Epithelial cell of esophagus (primary cell): ENCODE measurements at places on chromosomes 7 and 10.

- DNase-seq = no peak
These were observed 8.4 kb downstream of the RHEB start for GRCh38 chr7:151511270-151511669.

GRCh38 chr7:66464059-66464458 lies 164.6 kb upstream of the KCTD7 start:
- DNase-seq = no peak

DNA sequence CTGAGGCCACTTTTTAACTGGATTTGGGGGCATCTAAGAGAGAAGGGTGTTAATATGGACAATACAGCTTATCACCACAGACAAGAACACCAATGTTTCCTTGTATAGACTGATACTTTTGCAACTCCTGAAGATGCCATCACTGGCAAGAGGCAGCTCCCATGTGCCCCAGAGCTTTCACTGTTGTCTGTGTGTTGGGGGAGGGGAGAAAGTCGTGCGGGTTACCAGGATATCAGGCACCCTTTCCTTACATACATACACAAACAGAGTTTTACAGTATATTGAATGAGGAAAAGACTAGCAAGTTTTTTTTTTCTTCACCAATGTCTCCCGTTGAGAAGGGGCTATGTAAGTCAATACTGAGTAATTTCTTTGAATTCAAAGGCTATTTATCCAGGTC lies 4.1 kb upstream of the DLX6 start:
- DNase-seq = no peak

DNA sequence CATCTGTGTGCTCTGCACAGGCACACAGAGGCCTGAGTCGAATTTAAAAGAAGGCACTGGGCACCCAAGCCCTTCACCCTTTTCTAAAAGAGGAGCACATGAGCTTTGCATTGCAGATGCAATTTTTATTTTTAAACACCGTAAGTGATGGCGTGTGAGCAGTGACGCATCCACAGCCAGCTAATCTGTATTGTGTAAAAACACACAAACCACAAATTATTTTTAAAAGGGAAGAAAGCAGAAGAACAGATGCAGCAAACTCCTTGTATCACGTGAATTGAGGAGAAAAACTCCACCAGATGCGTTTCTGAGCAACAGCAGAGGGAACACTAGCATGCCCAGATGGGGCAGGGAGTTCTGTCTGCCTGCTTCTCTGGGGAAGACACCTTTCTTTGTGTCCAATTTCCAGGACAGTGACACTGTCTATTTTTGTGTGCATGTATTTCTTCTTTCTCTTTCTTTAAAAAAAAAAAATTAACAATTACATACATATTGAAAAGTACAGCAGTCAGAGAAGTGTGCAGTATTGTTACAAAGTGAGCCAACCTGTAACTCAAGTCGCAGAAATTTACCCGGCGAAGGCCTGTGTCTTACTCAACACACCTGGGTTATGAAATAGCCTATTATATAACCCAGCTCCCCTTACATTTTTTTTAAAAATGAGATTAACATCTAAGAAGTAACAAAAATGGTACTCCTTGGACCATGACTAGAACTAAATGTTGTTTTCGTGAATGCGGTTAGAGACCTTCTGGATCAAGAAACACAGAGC lies 39.2 kb downstream of the EEPD1 start:
- DNase-seq = peak; percentile 47

GRCh38 chr10:101831169-101831811 lies 12.3 kb downstream of the KCNIP2 start:
- no peak for DNase-seq

- DNase-seq = no peak
These were observed 311.6 kb downstream of the CCDC3 start for GRCh38 chr10:12689893-12690292.

GRCh38 chr10:71333129-71333887 lies 14.2 kb downstream of the SLC29A3 start:
- DNase-seq = peak; percentile 91

- peak; percentile 82 for DNase-seq
These were observed 100.2 kb downstream of the ATXN7L1 start for GRCh38 chr7:105776068-105776790.

DNA sequence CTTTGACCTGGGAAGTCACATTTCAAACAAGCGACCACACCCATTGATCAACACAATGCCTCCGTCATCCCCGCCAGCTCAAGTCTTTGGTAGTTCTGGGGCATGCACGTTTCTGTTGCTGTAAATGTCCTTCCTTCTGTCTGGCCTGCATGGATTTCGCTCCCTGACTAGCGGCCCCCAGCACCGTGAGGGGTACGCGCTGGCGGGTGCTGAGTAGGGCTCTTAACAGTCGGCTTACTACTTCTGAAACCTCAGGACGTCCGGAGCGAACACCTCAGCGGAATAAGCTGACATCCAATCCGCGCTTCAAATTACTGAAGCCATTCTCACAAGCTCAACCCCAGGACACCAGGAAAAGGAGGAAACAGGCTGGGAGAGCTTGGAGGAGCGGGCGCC lies 505 bp downstream of the NUDCD3 start:
- peak; percentile 63 for DNase-seq

DNA sequence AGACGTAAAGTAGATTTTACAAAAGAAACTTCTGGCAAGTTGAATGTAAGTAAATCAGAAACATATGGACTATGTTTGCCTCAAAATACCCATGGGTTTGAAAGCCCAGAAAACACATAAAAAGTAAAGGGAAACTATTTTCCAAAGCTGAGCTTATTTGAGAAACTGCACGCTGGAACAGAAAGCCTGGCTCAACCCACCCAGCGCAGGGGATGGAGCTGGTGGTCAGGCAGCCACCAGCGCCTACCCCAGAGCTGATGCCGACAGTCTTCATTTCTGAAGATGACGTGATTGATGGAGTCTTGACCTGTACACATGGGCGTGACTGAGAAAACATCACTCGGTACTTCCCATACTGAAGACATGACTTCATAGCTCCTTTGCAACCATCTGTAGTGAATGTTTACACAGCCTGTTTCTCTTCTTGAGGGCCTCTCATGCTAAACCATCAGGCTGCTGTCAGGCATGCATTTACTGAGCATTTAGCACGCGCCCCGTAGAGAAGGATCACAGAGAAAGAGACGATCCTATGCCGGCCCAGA lies 232.6 kb upstream of the AUTS2 start:
- no peak for DNase-seq

GRCh38 chr10:68560943-68561864 lies 1.1 kb downstream of the TET1 start:
- peak; percentile 14 for DNase-seq

- DNase-seq = peak; percentile 61
These were observed 45.9 kb downstream of the DOCK4 start for GRCh38 chr7:112160130-112160770.

- DNase-seq = no peak
These were observed 21.8 kb upstream of the INPP5F start for GRCh38 chr10:119703903-119704508.

- no peak for DNase-seq
These were observed 18.1 kb upstream of the ABCB5 start for GRCh38 chr7:20597339-20597738.

- peak; percentile 78 for DNase-seq
These were observed 160.6 kb downstream of the KLF6 start for GRCh38 chr10:3624367-3624766.

GRCh38 chr10:20765066-20765465 lies 132.0 kb downstream of the NEBL start:
- no peak for DNase-seq

GRCh38 chr10:101228966-101229265 lies 347 bp downstream of the LBX1 start:
- no peak for DNase-seq

GRCh38 chr7:79216236-79216635 lies 237.2 kb downstream of the MAGI2 start:
- DNase-seq = no peak

GRCh38 chr10:59847326-59847725 lies 59.0 kb downstream of the CCDC6 start:
- no peak for DNase-seq

- no peak for DNase-seq
These were observed 587 bp downstream of the HOXA10 start for GRCh38 chr7:27173511-27173955.

GRCh38 chr7:43652364-43652763 lies 69.5 kb downstream of the STK17A start:
- no peak for DNase-seq

DNA sequence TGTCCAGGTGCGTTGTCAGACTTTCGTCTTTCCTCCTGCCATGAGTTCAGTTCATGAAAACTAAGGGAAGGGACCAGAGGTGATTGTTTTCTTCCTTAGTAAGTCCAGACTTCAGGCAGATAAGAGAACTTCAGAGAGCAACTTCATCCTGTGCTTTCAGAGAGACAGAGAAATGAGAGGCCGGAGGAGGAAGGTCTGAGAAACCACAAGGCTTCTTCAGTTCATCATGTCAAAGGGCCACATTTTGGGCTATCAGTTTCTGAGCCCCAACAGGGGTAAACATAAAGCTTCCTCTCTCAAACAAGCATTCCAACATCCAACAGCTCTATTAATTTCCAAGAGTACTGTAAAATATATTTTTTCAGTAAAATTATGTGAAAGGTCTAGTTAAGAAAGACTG lies 668.4 kb upstream of the NRP1 start:
- DNase-seq = no peak

DNA sequence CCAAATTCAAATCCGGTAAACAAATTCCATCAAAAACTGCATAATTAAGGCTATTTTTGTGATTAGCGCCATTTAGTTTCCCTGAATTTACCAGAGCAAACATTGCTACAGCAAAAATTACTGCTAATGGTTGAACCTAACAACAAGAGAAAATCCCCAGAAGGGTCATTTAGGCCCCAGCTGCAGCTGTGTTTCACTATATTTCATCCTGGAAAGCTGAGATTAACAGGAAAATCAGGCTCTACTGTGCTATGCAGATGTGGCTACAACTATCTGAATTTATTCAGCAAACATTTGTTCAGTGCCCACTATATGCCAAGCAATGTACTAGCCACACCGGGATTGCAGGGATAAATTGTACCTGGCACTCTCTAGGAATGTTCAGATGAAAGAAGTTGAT lies 104.0 kb downstream of the PON1 start:
- DNase-seq = no peak

- DNase-seq = no peak
These were observed 54.6 kb downstream of the TMEM26 start for GRCh38 chr10:61398366-61399129.

DNA sequence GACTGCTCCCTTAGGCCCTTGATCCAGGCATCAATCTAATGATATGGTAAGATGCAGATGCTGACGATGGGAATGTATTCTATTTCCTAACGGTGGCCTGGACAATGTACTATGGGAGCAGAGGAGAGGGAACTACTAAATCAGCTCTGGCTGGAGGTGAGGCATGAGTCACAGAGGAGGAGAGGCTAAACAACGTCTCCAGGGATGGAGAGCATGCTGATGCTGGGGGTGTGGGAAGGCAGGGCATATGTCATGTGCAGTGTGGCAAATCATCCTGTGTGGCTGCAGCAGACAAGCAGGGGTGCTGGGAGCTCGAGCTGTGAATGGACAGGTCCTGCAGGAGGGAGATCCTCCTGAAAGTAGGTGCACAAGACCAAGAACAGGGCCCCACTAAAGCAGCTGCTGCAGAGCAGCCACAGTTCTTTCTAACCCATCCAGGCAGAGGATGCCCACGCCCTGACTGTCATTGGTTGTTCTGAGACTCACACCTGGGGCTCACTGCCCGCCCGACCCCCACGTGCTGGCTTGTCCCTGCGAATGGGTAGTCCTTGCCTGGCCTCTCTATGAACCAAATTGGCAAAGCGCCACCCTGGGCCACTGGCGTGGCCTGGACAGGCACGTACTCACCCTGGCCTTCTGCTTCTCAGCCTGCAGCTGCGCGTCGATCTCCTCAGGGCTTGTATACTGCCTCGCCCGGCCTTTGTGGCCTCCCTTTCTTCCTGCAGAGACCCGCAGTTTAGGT lies 4.0 kb downstream of the PDAP1 start:
- DNase-seq = peak; percentile 33

DNA sequence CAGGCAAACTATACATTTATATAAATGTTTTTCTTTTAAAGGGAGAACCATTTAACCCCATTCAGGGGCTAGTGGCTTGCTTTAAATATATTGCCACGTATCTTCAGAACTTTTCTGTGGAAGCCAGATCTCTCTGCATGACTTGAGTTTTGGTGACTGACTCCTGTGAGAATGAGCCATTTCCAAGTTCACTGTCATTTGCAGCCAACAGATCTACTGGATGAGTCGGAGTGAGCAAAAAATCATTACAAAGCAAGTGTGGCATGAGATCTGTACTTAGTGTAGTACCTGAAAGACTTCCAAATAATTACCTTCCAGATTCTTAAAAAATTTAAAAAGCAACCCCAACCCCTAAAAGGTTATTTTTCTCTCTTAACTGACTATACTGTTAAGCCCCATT lies 45.6 kb downstream of the PDSS1 start:
- DNase-seq = peak; percentile 74

DNA sequence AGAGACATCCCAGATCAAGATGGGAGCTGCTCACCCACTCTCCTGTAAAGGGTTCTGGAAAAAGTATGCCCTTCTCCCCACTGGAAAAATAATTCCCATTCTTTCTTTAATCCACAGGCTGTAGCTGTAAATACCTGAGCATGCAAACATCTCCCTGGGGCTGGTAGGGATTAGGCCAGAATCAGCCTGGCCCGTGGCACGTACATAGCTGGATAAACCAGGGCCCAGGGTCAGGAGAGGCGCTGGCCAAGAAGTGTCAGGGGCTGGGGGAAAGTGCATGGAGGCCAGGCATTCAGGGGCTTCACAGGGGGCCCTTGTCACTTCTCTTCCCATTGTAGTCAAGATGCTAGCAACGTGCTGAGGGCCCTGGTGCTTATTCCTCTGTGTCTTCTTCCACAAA lies 30.7 kb upstream of the AQP1 start:
- no peak for DNase-seq

GRCh38 chr10:43806831-43807640 lies 158.4 kb upstream of the ZNF32 start:
- DNase-seq = no peak
